ENCODE measurements at places on chromosomes 16 and 17.

DNA sequence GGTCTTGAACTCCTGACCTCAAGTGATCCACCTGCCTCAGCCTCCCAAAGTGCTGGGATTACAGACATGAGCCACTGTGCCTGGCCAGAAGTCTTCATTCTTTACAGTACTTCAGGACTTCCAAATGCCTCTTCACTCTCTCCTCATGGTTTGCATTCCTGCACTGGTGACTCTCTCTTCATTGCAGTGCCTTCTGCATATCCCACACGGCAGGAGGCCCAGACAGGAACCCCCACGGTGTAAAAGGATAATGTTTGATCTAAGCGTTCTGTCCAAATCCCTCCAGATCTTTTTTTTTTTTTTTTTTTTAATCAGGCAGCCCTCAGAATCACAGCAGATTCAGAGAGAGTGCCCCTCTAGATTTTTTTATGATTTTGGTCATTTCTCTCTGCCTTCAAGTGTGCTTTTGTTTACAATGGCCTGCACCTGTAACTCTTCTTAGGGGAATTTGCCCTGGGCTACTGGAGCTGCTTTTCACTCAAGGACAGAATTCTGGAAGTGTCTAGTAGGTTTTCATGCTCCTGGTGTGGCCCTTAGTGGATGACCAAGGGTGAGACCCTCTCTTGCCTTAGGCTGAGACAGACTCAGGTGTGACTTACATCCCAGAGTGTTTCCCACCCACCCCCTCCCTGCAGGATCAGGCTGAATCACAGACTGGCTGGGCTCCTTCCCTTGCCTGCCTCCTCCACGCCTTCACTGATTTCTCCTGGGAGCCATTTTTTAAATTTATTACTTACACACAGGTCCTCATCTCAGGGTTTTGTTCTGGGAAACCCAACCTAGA, 19.8 kb upstream of the NF1 start:
- peak; percentile 65 for DNase-seq

DNA sequence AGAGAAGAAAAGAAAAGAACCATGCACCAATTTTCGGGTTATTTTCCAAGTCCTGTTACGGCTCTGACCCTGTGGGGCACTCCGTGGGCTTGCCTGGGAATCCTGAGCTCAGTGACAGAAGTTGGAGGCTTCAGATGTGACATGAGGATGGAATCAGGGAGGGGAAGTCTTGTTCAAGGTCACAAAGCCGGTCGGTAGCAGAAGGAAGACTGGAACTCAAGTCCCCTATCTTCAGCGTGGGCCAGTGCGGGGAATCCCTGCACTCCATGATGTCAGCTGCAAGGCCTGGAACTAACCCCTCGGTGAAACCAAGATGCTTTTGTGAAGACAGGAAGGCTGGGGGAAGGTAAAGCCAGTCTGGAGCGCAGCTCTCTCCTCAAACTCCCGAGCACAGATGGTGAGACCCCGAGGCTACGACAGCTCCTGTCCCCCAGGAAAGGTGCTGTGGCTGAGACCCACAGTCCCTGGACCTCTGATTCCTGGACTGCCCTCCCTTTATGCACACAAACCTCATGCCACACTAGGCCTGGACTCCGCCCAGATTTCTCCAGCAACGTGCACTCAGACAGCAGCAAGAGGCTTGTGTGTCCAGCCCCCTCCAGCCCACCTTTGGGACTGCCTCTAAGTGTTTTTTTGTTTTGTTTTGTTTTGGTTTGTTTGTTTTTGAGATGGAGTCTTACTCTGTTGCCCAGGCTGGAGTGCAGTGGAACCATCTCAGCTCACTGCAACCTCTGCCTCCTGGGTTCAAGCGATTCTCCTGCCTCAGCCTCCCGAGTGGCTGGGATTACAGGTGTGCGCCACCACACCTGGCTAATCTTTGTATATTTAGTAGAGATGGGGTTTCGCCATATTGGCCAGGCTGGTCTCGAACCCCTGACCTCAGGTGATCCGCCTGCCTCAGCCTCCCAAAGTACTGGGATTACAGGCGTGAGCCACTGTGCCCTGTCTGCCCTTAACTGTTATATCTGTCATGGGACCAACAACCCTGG, 5.5 kb upstream of the IL27 start:
- DNase-seq: no peak

DNA sequence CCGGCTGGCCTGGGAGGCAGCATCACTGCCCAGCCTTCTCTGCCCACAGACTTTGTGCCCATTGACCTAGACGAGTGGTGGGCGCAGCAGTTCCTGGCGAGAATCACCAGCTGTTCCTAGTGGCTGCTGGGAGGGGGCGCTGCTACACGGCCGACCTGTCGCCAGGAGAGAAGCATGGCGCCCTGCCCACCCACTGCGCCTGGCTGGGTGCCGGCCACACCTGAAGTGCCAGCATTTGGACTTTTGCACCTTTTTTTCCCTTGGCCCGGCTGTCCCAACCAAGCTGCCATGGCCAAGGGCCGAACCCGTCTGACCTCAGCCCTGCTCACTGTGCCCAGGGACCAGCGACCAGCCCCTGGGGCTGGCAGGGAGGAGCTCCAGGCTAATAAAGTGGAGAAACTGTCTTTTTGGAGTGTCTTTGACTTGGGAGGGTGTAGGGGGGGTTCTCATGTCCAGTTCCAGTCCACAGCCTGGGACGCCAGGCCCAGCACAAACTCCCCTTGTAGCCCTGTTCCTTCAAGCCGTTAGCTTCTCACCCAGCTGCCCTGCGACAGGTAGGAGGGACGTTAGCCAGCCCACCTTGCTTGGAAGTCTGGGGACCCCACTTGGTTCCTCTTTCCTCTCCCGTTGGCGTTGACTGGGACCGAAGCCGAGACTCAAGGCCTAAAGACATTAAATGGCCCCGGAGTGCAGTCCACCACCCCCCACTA, 939 bp upstream of the WDR90 start:
- peak; percentile 43 for DNase-seq

DNA sequence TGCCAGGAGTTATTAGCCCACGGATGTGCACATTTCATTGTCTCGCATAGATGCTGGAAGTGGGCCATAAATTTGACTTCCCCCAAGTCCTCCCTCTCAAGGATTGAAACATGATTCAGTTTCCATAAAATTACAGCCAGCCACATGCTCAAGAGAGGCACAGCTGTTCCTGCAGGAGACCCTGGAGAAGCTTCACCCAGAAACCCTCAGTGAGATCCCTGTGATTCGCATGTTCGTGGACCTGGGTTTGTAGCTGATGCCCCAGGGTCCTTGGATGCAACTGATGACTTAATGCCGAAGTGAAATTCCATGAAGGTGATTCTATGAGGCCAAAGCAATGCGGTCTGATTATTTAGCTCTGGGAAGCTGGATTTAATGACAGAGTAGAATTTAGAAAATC, 24.7 kb upstream of the AQP8 start:
- no peak for DNase-seq

DNA sequence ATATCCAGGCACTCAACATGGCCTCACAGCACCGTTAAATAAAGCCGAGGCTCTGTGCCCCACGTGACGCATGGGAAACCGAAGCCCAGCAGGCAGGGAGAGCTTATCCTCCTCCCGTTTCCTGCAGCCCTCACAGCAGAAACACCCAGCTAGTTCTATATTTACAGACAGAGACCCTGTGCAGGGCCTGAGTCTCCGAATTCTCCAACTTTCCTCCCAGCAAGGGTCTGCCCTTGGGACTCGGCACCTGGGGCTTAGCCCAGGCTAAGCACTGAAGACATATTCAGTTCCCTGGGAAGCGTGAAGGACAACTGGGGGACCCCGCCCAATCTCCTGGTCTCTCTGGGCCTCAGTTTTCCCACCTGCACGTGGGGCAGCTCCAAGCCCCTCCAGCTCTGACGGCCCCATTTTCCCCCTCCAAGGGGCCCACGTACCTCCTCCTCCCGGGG, 29.2 kb downstream of the TRPV3 start:
- DNase-seq: no peak

DNA sequence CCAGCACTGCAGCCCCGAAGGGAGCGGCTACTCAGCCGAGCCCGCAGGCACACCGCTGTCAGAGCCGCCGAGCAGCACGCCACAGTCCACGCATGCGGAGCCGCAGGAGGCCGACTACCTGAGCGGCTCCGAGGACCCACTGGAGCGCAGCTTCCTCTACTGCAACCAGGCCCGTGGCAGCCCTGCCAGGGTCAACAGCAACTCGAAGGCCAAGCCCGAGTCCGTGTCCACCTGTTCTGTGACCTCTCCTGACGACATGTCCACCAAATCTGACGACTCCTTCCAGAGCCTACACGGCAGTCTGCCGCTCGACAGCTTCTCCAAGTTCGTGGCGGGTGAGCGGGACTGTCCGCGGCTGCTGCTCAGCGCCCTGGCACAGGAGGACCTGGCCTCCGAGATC, 42.4 kb downstream of the SREBF1 start:
- DNase-seq: no peak

- peak; percentile 37 for DNase-seq
These were observed 24.0 kb downstream of the TRPV2 start for GRCh38 chr17:16439303-16439791.

DNA sequence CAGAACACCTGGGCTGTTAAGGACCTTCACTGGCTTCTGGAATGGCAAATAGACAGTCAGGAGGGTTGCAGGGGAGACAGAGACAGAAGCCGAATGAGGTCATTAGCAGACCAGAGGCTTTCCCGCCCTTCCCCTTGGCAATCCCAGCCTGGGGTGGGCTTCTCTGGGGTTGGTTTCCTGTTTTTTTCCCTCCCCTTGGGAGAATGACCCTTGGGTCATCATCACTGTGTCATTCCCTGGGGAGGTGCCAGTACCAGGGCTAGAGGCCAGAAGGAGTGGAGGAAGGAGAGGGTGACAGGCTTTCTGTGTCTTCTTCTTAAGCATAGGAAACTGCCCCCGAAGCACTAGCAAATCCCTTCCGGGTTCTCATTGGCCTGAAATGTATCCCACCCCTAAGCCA, 42.9 kb upstream of the IL21R start:
- no peak for DNase-seq
